ENCODE measurements at places on chromosomes 1 and 21.

DNA sequence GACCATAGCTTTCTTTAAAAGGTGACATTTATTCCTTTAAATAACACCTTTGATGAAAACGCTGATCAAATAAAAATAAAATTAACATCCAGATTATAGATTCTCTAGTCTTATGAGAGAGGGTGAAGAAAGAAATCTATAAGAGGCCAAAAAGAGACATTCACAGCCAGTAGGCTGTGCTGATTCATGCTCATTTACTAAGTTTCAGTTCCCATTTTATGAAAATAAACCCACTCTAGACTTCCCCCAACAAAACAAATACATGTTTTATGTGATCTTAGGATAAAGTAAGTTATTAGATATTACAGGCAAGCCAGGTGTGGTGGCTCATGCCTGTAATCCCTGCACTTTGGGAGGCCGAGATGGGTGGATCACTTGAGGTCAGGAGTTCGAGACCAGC is 21.1 kb downstream of the ESRRG start:
- no peak for DNase-seq

GRCh38 chr1:227773558-227773957 is 38.3 kb downstream of the SNAP47 start:
- DNase-seq = no peak

DNA sequence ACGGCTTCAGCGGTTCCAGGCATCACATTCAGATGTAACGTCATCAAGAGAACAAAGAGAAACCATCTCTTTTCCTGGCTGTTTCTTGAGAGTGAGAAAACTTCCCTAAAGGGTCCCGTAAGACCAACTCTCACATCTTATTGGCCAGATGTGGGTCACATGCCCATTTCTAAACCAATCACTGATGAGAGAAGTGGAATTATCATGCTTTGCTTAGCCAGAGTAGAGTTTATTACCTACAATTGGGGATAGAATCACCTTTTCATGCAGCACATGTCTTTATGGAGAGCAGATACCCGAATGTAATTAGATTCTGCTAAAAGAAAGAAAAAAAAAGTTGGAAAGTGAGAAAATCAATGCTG is 54.4 kb downstream of the LYPLAL1 start:
- DNase-seq = no peak

DNA sequence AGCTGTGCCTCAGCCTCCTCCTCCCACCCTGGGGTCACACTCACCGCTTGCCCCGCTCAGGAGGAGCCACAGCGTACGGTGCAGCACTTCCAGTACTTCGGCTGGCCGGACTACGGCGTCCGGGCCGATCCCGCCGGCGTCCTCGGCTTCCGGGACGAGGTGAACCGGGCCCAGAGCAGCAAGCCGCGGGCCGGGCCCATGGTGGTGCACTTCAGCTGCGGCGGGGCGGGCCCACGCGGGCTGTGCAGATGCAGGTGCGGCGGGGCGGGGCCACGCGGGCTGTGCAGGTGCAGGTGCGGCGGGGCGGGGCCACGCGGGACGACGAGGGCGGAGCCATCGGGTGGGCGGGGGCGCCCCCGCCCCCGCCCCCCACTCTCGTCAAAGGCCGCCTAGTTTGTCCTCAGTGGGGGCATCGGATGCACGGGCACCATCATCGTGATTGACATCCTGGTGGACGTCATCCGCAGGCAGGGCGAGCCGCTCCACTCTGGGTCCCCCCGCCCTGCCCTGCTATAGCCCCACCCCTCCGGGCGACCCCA is 5.5 kb downstream of the RNF223 start:
- DNase-seq = no peak

- DNase-seq = no peak
These were observed 57.2 kb upstream of the RUNX1 start for GRCh38 chr21:35106246-35106835.

DNA sequence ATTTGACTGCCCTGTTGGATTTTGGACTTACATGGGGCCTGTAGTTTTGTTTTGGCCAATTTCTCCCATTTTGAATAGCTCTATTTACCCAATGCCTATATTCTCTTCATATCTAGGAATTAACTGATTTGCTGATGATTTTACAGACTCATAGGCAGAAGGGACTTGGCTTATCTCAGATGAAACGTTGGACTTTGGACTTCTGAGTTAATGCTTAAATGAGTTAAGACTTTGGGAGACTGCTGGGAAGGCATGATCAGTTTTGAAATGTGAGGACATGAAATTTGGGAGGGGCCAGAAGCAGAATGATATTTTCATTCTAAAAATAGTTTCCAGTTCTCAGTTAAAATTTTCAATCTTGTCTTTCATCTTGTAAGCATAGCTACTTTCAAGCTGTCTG is 222.3 kb downstream of the COP1 start:
- no peak for DNase-seq

GRCh38 chr1:236497908-236498307 is 25.9 kb upstream of the LGALS8 start:
- no peak for DNase-seq

- DNase-seq = no peak
These were observed 191.5 kb downstream of the SIPA1L2 start for GRCh38 chr1:232438476-232438875.

DNA sequence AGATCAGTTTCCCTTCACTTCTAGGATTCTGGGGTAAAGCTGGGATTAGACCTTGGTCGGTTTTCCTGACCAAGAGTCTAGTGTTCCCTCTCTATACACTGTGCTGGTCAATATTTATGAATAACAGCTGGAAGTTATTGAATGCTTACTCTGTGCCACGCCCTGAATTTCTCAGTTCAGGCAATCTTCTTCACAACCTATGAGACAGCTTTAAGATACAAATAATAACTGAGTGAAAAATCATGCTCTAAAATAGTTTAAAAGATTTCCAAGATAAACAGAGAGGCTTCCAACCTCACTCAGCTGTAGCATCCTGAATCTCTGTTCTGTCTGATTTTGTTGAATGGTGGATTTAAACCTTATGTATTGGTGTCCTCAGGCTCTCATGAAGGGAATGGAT is 72.2 kb downstream of the GNG12 start:
- no peak for DNase-seq

Data from psoas muscle (tissue), 8 donors.